H7 (cell line): ENCODE measurements at places on chromosomes 4 and X. TPM values are rescaled to one million over a fixed set of nuclear protein-coding genes. Genes with fewer than 3 reads are reported as not detected.

- DNase-seq: no peak
These were observed 156.6 kb upstream of the ARSJ start for GRCh38 chr4:114136069-114136468.

DNA sequence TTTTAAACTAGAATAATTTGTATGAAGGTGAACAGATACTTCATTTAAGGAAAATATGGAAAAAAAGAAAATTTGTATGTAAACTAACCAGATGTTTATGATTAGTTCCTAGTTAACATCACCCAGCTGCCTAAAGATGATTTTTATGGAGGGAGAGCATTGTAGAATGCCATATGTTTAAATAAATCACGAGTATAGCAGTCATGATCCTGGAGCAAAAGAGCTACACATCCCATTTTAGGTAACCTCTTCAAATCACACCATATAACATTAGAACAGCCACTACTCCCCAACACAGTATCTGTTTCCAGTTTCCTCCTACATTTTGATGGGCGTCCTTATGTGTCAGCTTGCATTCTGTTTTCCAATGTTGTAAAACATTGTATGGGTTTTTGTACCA lies 571.9 kb upstream of the FAM241A start:
- DNase-seq: no peak

GRCh38 chrX:42823443-42823842 lies 45.5 kb upstream of the PPP1R2C start:
- DNase-seq: no peak

DNA sequence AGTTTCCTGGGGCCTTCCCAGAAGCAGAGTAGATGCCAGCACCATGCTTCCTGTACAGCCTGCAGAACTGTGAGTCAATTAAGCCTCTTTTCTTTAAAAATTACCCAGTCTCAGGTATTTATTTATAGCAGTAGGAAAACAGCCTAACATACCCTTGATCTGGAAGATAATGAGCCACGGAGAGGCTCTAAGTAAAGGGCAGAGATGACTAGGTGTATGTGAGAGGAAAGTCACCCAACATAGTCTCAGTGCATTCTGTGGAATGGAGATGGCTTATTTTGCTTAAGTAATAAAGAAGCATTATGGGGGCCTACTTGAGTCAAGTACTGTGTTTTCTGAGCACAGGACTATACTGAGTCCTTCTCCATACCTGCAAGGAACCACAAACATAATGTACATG lies 199.5 kb downstream of the CPEB2 start:
- DNase-seq: no peak

LRP2BP gene
- 0.21 and 0.26 TPM in 2 replicates for total RNA-seq

GAGE12J gene
- not detected in 2 replicates for total RNA-seq
